ENCODE measurements at places on chromosomes 7 and 10.

GRCh38 chr7:126791306-126791705 lies 461.4 kb downstream of the GRM8 start:
- DNase-seq = no peak

DNA sequence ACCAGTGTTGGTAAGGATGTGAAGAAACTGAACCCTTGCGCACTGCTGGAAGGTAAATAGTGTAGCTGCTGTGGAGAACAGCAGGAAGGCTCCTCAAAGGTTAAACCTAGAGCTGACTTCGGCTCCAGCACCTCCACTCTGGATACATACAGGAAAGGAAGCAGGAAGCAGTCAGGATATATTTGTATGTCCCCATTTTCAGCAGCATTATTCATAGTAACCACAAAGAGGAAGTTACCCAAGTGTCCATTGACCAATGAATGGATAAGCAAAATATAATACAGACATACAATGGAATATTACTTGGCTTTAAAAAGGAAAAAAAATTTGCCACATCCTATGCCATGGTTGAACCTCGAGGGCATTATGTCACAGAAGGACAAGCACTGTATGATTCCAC lies 15.0 kb downstream of the RET start:
- DNase-seq = no peak

DNA sequence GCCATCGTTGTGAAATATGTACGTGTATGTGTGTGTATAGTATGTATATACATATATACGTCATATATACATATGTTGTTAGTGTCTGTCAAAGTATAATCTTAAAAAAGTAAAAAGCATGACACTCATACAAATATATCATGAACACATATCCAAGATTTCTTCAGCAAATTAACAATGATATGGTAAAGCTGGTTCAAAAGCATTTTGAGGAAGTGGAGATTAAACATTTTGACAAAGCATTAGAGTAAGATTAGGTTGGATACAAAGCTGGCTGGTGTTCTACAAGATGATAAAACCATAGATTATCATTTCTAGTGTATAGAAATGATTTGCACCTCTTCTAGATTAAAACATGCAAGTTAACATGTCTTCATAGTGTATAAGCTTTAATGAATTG lies 771 bp upstream of the NUDCD3 start:
- DNase-seq = no peak

DNA sequence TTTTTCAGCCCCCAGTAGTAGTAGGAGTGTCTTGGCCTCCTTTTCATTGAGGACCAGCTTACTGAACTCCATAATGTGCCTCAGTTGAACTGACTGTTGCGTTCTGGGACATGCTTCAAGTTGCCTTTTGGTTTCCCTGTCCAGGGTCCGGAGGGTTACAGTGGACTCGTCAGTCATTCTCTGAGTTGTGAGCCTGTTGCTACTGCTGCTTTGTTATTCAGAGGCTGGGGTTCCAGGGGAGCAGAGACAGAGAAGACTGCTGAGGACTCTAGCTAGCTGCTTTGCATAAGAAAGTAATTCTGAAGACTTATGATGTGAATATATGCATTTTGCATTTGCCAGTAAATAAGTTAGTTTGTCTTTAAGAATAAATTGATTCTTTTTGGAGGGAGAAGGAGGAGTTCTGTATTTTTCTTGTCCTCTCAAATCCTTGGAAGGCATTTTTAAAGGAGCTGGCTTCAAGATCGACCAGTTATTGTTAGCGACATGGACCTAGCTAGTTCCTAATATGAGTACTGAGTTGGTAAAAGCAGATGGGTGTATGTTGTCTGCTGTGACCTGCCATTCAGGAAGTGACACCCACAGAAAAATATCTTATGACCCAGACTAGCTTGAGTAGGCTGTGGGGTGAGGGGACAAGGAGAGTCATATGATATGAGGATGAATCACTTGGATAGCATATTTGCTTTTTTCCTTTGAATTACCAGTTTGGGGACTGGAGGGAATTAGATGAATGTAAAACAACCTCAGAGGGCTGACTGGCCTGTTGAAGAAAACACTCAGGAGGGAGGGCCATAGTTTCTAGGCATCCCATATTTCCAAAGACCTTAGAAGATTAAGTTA lies 8.3 kb downstream of the PI4K2A start:
- no peak for DNase-seq

- DNase-seq = no peak
Observed at GRCh38 chr7:38307640-38308039, 34.2 kb upstream of the TARP start.

DNA sequence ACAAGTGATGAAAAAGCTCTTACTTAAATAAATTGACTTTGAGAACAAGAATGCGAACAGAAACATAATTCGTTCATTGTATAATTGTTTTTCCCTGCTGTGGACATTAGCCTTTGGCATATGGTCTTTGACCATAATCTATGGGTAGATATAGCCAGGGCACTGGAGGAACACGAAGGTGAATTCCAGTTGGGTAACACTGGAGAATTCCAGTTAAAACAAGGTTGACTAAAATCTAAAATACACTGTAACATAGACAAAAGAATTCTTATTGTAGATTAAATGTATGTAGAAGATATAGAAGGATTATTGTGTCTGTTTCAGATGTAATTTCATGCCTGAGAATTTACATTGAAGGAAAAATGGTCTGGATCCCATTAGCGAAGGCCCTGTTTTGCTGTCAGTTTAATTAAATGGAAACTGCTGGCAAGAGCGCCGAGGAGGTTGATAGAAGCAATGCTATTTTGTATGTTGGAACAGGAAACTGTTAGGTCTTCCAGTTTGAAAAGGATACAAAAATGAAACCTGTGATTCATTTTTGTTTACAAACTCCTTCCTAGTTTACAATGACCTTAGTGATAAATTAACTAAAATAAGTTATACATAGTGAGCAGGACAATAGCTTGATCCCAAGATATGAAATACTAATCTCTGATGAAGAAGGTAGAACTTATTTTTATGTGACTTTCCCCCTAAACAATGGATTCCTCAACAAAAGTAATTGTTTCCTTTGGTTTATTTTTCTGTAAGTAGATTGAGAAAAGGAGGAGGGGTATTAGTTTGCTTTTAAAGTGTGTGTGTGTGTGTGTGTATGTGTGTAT lies 68.9 kb downstream of the ARID5B start:
- no peak for DNase-seq

- DNase-seq = no peak
Observed at GRCh38 chr10:79407811-79408795, 37.3 kb downstream of the ZCCHC24 start.

- DNase-seq = no peak
Observed at GRCh38 chr7:96770758-96771157, 61.1 kb upstream of the SEM1 start.

- no peak for DNase-seq
Observed at GRCh38 chr10:127977357-127978009, 70.6 kb downstream of the PTPRE start.

GRCh38 chr10:48690791-48691660 lies 6.4 kb downstream of the WDFY4 start:
- DNase-seq = no peak

DNA sequence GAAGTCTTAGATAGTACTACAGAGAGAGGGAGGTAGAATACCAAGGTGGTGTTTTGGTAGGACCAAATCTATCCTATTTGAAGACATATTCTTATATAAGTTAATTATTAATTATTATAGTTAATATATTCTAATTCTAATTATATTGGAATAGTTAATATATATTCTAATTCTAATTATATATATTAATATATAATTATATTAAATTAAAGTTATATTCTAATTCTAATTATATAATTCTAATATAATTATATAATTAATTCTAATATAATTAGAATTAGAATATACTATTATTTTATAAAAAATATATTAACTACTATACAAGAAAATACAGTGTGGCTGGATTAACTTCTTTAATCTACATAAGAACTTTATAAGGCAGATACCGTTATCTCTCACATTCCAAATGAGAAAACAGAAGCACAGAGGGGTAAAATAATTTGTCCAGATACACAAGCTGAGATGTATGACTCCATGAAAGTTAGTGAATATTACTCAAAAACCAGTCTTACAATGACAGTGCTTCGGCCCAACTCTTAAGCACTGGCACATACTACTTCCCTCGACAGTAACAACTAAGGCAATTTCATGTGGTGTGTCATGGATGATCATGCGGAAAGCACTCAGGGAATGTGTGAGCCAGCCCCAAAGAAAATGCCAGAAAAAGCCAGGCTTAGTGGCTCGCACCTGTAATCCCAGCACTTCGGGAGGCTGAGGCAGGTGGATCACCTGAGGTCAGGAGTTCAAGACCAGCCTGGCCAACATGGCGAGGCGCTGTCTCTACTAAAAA lies 42.6 kb downstream of the TYW1B start:
- DNase-seq = no peak

DNA sequence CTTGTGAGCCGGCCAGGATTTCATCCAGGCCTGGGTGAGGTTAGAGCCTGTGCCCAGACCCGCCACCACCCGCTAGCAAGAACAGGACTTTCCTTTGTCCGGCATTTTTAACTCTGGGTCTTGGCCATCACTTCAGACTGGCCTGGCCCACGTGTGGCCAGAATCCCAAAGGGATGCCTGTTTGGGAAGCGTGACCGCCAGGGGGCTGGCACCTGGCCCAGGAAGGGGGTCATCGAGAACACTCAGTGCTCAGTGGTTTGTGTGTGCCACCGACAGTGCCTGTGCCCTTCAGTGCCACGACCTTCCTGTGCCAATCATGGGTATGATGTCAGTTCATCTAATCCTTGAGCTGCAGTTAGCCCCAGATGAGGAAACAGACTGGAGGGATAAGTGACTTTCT lies 85.0 kb downstream of the ZMIZ1 start:
- DNase-seq = no peak

GRCh38 chr10:125084191-125084613 lies 76.2 kb downstream of the CTBP2 start:
- no peak for DNase-seq

- no peak for DNase-seq
Observed at GRCh38 chr7:139332697-139333359, 8.3 kb upstream of the FMC1 start.

DNA sequence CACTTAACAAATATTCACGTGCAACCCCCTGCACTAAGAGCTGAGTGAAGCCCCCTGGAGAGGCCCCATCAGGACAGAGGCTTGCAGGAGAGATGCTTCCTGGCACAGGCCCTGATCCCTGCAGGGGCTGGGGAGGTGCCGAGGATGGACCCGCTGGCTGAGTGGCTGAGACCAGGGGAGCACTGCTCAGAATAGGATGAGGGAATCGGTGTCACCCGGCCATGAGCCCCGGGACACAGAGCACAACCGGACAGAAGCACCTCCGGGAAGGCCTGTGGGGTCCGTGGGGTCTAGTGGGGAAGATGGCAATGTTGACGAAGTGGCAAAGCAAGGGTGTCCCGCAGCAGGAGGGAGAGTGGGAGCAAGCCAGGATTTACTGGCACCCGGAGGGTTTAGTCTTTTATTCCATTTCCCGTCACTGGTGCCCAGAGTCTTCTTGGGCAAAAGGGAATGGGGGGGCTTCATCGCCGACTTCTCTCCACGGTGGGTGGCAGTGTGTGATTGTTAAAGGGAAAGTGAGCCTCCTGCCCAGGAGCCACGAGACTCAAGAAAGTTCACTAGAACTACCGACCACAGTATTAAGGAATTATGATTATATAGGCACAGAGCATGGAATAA lies 140.7 kb downstream of the ADARB2 start:
- DNase-seq = no peak

DNA sequence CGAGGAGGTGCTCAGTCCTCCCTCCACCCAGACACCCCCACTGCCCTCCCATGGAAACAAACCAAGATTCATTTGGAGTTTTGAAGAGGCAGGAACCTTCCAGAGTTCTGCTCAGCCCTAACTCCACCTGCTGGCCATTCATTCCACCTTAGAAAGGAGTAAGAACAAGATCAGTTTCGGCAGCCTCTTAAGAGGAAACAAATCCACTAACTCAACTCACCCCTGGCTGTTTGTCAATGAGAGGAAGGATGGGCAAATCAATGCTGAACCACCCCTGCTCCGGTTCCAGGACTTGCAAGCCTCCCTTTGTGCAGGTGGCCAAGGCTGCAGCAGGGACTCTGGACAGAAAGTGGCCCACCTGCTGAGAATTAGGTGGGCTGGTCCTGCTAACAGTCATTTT lies 26.2 kb downstream of the CCDC3 start:
- DNase-seq = no peak

DNA sequence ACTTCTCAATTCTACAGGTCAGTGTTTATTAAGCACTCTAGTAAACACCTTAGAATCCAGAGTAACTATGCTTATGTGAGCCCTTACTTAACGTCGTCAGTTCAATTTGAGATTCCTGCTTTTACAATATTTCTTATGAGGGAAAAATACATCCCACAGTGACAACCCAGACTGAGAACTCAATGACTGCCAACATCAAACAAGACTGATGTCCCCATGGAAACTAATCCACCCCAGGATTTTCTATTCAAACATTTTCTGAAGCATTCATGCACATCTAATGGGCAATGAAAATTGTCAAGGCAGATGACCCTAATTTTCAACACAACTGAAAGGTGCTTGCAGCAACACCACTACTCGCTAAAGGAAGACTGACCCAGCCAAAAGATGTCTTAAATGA lies 67.0 kb downstream of the ATE1 start:
- no peak for DNase-seq

GRCh38 chr10:101308051-101308450 lies 45.9 kb upstream of the BTRC start:
- no peak for DNase-seq

GRCh38 chr10:84176351-84176750 lies 2.8 kb downstream of the GPR15LG start:
- no peak for DNase-seq

- DNase-seq = no peak
Observed at GRCh38 chr10:5477948-5478693, 21.2 kb downstream of the CALML5 start.

DNA sequence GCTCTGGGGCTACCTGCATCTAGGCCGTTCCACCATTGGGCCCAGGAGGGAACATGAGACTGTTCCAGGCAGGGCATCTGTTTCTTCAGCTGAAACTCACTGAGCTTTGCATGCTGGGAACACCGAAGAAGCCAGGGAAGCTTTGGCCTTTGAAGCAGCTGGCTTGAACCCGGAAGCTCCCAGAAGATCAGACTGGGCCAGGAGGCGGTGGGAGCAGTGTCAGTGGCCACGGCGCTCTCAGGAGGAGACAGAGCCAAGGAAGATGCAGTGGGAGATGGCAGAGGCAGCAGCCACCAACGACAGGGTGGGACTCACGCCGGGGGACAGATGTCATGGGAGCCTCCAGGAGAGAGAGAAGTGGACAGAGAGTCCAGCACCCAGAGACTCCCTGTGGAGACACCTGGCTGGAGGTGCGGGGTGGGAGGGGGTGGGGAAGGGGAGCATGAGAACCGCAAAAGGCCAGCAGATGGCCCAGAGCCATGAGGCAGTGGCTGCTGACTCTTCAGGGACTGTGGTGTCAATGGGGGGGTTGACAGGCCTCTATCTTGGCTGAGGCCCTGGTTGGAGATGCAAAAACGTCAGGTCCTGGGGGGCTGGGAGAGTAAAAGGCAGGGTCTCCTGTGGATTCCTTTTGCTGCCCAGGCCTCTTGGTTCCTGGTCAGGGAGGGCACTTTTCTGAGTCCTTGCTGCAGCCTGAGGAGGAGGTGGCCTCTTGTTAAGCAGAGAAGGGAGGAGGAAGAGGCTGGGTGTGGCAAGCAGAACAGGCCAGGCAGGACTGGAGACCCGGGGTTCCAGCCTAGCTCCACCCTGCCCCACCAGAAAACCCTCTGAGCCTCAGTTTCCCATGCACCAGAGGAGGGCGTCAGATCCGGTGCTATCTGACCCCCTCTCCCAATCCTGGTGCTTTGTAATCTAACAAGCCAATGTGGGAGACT lies 6.3 kb upstream of the AQP1 start:
- DNase-seq = no peak
